Type B pancreatic cell (in vitro differentiated cells): ENCODE measurements at places on chromosomes 4 and X.

- no peak for DNase-seq
These were observed 3.9 kb downstream of the RPL10 start for GRCh38 chrX:154401918-154402621.

DNA sequence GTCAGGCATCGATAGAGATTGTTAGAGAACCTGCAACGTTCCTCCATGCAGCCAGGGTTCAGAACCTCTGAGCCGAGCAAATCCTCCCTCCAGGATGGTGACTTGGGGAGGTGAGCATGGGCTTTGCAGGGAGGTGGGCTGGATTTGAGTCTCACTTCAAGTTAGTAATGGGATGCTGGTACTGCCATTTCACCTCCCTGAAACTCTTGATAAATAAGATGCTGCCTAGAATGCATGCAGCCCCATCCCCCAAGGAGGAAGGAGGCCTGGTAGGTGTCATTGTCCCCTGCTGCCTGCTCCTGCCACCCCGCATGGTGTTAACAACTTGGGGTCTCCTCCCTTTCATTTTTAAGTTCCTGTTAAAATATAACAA lies 35.7 kb upstream of the SLC2A9 start:
- peak; percentile 49 for DNase-seq

DNA sequence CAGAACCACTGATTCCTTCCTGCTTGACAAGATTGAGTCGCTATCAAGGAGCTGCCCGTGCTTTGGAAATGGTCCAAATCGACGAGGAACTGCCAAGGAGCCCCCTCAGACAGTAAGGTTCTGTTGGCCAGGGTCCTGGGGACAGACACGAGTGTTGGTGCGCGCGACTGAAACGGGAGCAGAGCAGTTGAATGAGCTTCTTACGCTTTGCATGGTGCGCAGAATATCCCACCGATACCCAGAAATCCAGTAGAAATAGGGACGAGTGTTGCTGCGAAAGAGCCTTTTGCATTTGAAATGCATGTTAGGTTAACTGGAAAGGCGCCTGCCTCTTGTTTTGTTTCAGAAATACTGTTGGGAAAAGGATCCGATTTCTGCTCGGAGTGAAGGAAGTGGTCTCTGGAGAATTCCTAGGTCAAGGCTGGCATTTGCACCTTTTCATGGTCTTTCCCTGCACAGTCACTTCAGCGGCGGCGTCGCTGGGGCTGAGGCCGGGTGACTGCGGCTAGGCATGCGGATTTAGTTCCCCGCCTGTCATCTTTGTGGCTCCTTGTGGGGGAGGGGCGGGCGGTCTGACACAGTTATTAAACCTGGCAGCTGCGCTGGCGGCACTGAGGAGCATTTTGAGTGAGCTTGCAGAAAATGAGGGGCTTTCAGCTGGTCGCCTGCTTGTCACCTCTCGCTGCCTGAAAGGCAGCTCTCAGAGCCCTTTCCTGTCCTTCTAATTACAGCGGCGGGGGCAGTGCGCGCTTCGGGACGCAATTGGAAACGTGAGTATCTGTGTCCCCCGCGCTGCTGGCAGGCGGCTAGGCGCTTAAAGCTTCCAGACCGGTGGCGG lies 51.5 kb upstream of the TRIM2 start:
- peak; percentile 75 for DNase-seq

GRCh38 chrX:27918799-27919198 lies 62.5 kb downstream of the DCAF8L1 start:
- DNase-seq, result no peak

DNA sequence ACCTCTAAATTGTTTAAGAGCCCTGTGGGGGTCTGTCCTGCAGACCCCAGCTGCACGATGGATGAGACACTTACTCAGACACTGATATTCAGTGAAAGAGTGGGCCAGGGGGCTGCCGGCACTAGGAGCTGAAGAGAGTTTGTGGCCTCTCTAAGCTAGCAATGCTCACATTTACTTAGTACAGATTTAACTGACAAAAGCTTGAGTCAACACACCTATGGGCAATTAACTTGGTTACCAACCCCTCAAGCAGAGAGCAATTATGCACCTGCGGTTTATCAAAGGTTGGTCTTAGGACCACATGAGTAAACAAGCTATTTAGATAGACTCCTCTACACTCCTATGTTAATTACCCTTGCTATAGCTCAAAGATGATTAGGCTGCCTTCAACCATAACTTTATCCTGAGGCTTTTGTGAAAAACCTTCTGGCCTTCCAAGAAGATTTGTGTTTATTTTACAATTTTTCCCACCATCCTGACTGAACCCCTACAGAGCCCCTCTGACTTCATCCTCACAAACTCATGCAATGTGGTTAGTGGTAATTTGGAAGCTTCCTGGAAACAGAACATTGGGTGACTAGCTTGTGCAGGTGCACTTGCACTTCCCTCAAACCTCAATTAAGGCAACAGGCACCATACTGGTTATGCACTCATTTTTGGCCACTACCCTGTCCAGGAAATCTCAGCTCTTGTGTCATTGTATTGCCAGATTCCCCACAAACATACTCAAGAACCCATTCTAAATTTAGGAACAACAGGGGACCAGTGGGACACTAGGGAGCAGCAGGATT lies 234.4 kb upstream of the ITM2A start:
- DNase-seq, result no peak

DNA sequence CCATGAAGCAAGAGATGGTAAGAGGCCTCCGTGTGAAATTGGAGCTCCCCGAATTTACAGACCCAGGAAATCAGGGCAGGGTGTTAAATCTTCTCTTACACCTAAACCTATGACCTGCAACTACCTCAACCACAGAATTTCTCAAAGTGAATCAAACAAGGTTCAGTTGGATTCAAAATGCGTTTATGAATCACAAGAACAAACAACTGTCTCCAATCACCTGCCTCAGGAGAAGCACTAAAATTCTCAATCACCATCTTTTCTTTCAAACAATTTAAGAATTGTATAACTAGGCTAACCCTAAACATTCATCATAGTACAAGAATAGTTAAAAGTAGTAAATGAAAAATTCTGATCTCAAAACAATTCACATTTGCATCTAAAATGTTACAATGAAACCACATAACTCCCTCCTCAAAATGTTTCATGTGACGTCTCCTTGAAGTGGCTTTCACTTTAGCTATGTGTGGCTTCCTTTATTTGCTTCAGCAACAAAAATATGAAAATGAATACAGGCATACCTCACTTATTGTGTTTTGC lies 19.2 kb downstream of the PPP3CA start:
- DNase-seq, result no peak

DNA sequence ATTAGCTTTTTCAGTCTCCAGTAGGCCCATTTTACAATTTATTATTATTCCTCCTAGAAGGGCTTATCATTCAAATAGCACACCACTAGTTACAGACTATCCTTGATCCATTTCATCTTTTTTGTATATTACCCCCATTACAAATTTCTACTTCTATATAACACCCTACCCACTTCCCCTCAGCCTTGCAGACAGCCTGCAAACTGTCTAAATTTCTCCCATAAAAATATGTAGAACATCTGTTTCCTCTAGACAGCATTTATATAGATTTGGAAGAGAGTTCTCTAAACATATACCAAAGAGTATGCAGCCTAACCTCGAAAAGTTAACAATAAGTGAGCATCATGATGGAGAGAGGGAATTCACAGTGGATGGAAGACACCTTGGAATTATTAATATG lies 30.8 kb downstream of the COMMD8 start:
- DNase-seq, result no peak

- DNase-seq, result no peak
These were observed 189.2 kb downstream of the SHROOM3 start for GRCh38 chr4:76624241-76624681.

DNA sequence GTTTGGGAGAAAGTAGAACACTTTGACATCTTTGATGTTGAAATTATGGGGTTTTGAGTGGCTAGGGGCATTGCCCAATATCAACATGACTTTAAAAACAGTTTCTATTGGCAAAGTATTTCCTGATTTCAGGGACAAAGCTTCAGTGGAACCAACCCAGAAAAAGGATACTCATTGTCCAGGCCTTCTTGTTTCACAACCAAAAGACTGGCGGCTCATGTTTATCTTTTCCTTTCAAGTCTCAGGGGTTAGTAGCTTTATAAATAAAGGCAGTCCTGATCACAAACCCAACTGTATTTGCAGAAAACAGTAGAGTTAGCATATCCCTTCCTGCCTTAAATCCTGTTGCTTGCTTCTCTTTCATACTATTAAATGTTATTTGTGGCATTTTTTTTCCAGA lies 119.1 kb downstream of the SLITRK2 start:
- DNase-seq, result no peak

- DNase-seq, result no peak
These were observed 741 bp downstream of the ANAPC4 start for GRCh38 chr4:25377572-25378436.

DNA sequence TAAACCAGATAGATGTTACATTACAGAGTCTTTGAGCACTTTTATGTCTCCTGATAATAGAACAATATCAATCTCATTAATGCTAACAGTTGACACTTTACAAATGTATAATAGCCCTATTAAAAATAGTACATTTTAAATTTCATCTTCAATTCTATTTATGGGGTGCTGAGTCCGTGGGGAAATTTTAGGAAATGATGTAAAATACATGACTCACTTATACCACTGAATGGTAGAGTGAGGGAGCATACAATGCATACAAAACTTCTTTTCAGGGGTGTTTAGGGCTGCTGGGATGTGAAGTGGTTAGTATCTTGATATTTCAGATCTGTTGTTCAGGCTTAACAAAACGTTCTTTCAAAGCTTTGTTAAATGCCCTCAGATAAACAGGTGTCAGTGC lies 696.2 kb downstream of the TRAM1L1 start:
- no peak for DNase-seq

DNA sequence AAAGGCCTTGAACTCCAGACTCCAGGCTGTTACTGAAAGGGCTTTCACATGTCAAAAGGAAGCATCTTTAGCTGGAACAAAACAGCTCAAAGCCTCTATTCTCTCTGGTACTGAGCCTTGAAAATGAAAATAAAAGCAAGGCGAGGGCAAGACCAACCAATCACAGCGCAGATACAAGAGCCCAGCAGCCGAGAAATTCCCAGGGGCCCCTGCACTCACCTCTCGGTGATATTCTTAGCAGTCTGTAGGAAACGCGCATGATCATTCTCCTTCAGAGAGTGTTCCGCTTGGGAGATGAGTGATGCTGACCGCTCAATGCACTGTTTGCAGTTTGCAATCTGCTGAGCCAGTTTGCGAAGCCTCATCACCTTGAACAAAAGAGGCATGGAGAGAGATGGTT lies 138.1 kb downstream of the MID1 start:
- no peak for DNase-seq

DNA sequence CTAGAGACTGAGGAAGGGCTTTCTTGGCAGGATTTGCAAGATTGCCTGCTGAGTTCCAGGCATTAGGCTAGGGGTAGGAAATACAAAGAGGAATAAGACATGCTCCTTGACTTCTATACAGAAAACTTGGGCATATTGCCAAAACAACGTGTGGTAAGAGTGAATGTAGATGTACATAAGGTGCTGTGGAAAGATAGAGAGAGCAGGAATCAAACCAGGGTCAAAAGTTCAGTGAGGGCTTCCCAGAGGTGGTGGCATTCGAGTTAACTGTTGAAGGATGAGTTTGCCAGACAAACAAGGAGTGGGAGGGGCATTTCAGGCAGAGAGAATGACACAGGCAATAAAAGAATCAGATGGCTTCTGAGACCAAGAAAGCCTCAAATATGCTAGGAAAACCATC lies 187.9 kb downstream of the KDR start:
- DNase-seq, result no peak

- DNase-seq, result no peak
These were observed 10.6 kb downstream of the ABCD1 start for GRCh38 chrX:153735274-153735673.

DNA sequence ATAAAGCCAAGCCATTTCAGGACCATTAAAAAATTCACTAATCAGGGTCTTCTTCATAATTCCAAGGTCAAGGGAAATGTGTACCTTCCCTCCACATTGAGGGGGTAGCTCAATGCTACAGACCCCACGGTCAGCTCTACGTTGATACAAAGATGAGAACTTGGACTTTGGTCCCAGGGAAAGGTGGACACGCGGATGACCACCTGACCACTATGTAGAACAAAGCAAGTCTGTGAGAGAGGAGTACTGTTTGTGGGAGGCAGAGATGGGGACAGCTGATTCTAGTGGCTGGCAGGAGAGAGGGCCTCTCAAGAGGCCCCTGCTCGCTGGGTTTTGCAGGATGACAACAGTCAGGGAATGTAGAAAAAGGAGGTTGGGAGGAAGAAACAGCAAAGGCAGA lies 58.0 kb downstream of the SLC2A9 start:
- DNase-seq, result no peak

- DNase-seq, result no peak
These were observed 9.0 kb upstream of the MAGEA8 start for GRCh38 chrX:149871940-149872339.

DNA sequence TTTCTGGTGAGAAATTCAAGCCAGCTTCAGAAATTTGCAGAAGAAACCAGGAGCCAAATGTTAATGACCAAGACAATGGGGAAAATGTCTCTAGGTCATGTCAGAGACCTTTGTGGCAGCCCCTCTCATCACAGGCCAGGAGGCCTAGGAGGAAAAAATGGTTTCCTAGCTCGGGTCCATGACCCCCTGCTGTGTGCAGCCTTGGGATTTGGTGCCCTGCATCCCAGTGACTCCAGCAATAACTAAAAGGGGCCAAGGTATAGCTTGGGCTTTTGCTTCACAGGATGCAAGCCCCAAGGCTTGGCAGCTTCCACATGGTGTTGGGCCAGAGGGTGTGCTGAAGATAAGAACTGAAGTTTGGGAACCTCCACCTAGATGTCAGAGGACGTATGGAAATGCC lies 814.7 kb upstream of the SLIT2 start:
- DNase-seq, result no peak

- no peak for DNase-seq
These were observed 2.2 kb downstream of the N4BP2 start for GRCh38 chr4:40058854-40059253.

DNA sequence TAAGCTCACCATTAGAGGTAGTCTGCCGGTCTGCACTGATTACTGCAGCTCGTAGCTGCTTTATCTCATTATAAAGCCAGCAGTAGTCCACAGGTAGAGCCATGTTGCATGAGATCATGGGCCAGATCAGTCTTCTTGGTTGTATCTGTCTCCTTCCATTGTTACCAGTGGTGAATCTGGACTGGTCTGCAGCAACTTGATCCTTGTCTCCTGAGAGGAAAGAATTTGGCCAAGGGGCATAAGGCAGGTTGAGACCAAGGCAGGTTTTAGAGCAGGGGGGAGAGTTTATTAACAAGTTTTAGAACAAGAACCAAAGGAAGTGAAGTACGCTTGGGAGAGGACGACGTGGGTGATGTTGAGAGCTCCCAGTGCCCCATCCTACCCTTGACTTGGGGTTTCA lies 228.5 kb downstream of the STIM2 start:
- peak; percentile 10 for DNase-seq
